ENCODE measurements at places on chromosomes 1 and 21.
A peak's percentile ranks its signal among the peaks of the same experiment; 100 is the strongest.

DNA sequence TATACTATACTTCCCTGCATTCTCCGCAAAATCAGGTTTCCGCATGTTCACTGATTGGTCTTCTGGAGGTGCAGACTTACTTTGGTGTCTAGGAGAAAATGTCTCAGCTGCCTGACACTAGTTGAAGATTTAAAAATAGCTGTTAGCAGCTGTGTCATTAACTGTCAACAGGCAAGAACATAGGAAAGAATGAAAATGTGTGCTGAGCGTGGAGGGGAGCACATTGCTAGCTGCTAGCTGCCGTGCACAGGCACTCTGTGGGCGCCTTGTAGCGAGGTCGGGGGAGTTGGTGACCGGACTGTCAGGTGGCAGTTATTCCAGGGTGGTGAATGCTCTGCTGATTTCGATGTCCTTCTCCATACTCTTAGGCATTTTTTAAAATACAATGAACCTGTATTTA lies 5.2 kb downstream of the FAAH start:
- DNase-seq = no peak

DNA sequence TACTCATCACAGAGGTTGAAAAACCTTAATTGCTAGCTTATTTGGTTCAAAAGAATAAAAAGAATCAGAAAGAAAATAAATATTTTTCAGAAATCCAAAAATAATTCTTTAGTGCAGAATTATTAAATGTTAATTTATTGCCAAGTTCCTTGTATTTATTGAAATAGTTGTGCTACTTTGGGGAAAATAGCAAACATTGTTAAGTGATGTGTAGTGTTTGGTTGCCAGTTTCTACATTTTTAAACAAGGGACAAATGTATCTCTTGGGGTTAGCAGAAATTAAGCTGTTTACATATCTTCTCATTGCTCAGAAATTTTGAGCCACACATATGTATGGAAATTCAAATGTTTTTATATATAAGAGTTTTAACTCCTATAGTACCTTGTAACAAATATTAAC lies 775.0 kb downstream of the USP25 start:
- no peak for DNase-seq

- no peak for DNase-seq
Observed at GRCh38 chr1:21258331-21259134, 31.7 kb downstream of the ECE1 start.

GRCh38 chr1:52641307-52641706 lies 8.3 kb downstream of the SHISAL2A start:
- DNase-seq = no peak

DNA sequence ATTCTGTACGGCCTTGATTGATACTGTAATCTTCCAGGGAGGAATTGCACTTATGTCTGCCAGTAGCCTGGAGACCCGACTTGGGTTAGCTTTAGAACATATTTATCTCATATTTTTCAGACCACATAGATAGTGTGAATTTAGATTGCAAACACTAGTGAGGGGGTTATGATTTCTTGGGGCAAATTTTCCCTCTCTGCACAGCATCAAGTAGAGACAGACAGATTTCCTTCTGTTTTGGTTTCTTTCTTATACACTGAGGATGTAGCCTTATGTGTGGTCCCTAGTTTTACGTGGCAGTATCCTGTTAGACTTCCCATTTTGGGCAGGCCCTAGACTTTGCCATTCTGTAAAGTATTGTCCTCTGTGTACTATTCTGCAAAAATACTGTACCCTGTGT lies 29.0 kb downstream of the SOAT1 start:
- DNase-seq = no peak

- no peak for DNase-seq
Observed at GRCh38 chr1:97190326-97190725, 468.7 kb downstream of the PTBP2 start.

- no peak for DNase-seq
Observed at GRCh38 chr1:182446033-182446669, 3.8 kb upstream of the RGSL1 start.

DNA sequence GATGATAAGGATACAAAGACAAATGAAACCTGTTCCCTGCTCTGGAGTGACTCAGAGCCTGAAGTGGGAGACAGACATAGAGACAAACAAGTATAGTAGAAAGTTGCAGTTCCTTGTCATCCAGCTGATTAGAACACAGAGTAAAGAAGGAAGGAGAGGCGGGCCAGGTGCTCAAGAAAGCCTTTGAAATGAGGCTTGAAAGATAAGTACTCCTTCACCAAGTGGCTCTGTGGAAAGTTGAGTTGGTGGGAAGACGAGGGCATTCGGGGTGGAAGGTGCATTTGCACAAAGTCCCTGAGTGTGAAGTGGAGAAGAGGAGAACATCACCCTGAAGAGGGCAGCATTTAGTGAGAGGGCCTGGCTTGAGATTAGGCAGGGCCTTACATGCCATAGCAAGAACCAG lies 17.0 kb downstream of the MARK1 start:
- no peak for DNase-seq

DNA sequence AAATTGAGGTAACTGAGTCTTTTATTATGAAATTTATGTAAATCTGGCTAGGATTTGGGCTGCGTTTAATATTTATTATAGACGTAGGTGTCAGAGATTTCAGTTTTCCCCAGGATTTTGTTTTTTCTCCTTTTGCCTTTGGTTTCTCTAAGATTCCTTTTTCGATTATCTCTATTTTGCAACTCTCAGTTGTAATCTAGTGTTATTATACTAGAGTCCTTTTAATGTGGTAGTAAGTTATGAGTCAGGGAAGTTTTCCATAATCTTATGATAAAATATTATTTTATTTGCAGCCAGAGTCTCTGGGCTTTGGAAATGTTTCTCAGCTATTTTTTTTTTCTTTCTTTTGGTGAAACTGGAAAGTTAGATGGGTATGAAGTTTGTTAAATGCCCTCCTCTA lies 1043.8 kb downstream of the PLA2G4A start:
- DNase-seq = no peak

DNA sequence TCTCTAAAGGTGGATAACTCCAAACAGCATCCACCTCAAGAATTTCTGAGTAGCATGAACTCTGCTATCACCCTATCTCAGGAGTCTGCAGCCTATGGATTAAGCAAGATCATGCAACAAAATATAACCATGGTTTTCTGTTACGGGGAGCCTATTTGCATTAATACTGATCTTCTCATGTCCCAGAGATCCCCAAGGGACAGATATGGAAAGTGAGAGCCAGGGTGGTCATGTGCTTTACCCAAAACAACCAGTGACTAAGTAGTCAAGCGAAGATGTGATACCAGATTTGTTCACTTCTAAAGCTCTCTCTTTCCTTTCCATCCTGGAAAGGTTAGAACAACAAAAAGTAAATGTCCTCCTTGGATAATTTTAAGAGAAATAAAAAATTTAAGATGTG lies 125.1 kb downstream of the PRRX1 start:
- DNase-seq = no peak

GRCh38 chr1:84504580-84505492 lies 1.4 kb upstream of the SPATA1 start:
- DNase-seq = no peak

DNA sequence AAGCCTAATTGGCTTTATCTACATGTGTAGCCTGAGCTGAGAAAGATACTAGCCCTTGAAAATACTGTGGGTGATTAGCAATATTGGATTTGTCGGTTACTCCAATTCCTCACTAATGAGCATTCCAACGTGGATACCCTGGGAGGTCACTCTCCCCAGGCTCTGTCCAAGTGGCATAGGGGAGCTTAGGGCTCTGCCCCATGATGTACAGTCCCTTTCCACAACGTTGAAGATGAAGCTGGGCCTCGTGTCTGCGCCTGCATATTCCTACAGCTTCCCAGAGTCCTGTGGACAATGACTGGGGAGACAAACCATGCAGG lies 2.6 kb downstream of the RCC1 start:
- no peak for DNase-seq

- DNase-seq = no peak
Observed at GRCh38 chr1:29636936-29637335, 400.6 kb downstream of the PTPRU start.

DNA sequence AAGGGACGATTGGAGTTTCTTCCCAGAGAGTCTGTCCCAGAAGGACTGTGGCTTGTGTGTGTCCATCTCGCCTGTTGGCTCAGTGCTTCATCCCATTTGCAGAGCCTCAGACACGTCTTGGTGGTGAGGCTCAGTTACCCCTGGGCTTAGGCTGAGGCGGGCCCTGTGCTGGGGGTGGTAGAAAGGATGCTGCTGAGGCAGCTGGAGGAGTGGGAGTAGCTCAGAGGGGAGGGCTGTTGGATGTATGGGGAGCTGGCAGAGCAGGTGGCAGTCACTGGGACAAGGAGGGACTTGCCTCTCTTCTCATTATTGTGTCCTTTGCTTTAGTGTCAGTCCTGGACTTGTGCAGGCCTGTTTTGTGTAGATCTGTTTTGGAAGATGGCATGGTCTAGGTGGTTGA lies 7.3 kb upstream of the MIIP start:
- DNase-seq = no peak

DNA sequence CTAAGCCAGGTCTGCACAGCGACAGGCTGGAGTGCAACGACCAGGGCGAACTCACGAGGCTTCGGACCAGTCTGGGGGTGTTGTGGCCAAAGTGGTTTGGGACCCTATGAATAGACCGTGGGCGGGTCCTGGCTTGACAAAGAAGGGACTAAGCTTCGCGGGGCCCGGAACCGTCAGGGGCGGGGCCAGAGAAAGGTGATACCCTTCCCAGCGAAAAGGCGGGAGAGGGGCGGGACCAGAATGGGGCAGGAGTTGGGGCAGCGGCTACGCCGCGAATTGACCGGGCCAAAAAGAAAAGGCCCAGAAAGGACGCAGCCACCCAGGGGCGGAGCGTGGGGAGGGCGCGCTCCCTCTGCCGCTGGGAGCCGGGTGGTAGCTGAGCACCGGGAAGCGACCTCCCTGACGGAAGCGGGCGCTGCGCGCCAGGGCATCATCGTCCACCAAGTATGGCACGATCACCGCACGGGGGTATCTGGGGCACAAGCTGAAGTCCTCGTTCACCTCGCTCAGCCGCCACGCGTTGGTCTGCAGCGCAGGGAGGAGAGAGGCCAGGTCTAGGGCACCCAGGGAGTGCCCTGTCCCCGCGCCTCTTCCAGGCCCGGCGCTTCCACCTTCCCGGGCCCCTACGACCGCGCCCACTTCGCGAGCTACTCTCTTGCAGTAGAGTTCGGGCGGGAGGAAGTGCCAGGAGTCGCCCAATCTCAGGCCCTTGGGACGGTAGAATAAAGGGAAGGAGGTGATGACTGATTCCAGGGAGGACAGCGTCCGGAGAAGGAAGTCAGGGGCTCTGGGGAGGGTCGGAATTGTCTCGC lies 6.7 kb upstream of the FAM167B start:
- no peak for DNase-seq

DNA sequence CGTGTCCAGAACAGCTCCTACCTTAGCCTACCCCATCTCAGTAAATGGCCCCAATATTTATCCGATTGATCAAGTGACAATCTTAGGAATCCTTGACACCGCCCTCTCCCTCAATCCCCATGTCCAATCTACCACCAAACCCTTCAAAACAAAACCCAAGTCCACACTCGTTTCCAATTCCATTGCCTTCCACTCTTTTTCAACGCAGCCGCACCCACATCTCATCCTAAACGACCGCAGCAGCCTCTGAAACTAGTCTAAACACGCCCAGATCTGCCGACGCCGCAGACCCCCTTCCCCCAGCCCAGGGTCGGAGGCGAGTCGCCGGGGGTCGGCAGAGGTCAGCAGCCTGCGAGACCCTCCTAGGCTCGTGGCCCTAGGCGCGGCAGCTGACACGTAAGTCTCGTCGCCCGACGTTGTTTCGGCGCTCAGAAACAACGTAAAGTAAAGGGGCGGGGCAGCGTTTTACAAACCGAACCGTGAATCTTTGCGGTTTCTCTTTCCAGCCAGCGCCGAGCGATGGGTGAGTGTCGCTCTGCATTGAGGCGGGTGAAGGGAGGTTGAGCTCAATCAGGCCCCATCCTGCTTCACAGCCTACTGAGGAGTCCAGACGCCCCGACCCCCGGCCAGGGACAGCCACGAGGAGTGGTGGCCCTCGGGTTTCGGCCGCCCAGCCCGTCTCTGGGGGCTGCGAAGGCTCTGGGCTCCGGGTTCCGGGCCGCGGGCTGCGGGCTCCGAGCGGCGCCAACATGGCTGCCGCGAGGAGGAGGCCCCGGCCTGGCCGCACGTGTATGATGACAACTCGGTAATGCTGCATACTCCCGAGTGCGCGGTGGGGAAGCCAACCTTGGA lies at the start of gene RPS8:
Gene RPS8, plus strand, starts transcription at position 463 of the 852 bp plus-strand sequence. Its CDS starts 57 bp downstream, at position 520.
- DNase-seq = peak; percentile 80

DNA sequence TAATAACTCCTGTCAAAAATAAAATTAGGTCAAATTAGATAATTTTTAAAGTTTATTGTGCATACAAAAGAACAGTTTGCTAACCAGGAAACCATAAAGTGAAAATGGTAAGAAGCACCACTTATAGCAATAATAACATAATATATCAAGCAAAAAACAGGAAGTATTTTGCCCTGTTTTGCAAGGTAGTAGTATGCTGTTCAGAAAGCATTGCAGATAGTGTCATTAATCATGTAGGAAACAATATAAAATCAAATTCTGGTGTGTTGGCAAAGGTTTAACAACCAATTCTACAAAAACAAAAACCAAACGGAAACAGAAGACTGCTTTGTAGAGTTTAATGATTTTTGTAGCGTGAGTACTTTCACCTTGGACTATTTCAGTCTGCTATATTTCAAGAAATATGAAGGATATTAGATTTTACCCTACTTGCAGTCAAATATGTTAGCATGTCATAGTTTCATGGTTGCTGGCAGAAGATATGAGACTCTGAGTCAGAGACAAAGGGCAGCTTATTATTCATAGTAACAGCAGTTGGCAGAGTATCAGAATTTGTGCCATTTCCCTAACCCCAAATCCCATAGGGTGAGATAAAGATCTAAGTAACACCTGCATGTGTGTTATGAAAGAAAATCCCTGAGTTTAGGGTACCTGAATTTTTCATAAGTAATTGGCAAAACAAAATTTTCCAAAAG lies 729.0 kb upstream of the BRINP3 start:
- no peak for DNase-seq

DNA sequence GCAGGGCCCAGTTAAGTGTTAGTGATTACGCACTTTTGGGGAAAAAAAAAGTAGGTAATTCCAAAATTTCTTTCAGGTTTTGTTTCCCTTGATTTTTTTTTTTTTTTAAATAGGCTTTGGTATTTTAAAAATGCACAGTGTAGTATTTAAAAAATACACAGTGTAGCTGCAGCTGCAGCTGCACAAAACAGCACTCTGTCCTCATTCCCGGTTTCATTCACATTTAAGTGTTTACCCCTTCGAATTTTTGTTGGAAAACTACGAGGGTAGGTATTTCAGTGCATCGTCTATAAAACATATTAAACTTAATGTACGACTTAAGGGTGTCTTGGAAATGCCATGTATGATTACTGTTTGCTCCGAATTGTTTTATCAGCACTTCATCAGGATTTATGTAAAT lies 3.4 kb downstream of the NEK7 start:
- no peak for DNase-seq

DNA sequence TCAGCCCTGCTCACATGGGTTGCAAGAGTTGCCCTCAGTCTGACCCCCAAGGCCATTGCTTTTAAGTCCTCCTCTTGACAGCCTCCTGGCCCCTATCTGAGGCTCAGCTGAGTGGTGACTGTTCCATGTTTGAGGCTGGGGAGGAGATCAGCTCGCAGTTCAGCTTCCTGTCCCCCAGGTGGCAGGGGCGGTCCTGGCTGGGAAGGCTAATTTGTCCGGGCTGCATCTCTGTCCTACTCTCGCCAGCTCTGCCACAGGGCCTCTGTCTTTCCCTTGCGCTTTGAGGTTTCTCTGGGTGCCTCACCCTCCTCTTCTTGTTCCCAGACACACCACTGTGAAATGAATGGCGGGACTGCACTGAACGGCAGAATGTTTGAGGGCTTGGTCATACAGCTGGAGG lies 157.3 kb downstream of the KCNJ6 start:
- DNase-seq = no peak
